ENCODE measurements at places on chromosomes 12 and 14.

DNA sequence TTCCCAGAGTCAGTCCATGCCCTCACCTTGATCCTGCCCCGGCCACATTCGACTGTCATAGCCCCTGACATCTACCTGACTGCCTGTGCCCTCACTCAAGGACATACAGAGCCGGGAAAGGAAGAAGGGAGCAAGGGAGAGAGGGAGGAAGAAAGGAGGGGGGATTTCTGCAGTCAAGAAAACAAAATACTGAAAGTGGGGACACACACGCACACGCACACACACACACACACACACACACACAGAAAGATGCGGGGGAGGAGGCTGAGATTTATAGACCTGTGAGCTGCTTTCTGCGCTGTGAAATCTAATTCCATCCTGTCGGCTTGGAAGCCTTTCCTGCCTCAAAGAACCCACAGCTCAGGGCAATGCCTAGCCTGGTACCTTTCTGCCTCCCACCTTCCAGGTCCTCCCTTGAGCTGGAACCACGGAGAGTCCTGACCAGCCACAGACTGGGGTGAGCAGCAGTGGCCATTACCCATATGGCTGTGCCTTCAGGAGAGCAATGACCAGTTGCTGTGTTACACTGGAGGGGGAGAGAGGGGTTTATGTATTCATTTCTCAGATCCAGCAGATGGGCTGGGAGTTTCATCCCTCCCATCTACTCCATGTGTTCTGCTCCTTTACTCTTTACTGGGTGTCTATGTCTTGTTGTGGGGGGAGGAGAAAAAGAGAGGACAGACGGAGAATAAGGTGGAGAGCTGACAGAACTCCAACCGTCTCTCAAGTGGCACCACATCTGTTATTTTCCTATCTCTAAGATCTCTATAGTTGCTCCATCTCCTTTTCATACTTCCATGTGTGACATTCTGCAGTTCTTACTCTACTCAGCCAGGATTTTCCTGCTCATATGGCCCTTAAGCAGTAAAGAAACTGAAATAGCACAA is 12.9 kb downstream of the C14orf93 start:
- DNase-seq: no peak

GRCh38 chr14:34299360-34299759 is 162.7 kb downstream of the SPTSSA start:
- DNase-seq: no peak

- peak; percentile 95 for DNase-seq
Observed at GRCh38 chr14:73723797-73724661, 9.8 kb upstream of the PNMA1 start.

- DNase-seq: no peak
Observed at GRCh38 chr14:47590767-47591495, 84.5 kb downstream of the MDGA2 start.

- no peak for DNase-seq
Observed at GRCh38 chr12:116361414-116362223, 84.1 kb upstream of the MED13L start.

DNA sequence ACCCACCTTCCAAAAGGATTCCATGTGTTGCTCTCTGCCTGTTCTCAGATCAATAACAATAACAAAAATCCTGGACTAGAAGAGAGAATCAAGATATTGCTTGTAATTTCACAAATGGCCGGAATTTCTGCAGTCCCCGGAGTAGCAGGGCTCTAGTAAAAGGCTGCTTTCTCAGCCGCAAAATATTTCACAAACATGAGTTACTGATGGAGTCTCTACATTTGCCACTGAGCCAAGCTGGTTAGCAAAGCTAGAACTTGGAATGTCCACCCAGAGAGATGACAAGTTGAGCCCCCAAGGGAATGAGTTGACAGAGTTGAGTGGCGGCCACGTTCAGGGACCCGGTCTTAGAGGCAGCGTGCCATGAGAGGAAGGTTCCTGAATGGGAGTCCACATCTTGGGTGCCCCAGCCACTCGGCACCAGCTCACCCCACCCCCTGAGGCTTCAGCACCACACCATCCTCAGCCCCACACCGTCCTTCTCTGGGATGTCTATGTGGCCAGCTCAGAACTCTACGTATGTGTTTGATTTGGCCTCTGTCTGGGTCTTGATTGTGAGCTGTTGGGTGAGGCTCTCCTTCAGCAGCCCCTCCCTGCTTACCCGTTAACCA is 15.9 kb downstream of the FBLN5 start:
- DNase-seq: no peak

DNA sequence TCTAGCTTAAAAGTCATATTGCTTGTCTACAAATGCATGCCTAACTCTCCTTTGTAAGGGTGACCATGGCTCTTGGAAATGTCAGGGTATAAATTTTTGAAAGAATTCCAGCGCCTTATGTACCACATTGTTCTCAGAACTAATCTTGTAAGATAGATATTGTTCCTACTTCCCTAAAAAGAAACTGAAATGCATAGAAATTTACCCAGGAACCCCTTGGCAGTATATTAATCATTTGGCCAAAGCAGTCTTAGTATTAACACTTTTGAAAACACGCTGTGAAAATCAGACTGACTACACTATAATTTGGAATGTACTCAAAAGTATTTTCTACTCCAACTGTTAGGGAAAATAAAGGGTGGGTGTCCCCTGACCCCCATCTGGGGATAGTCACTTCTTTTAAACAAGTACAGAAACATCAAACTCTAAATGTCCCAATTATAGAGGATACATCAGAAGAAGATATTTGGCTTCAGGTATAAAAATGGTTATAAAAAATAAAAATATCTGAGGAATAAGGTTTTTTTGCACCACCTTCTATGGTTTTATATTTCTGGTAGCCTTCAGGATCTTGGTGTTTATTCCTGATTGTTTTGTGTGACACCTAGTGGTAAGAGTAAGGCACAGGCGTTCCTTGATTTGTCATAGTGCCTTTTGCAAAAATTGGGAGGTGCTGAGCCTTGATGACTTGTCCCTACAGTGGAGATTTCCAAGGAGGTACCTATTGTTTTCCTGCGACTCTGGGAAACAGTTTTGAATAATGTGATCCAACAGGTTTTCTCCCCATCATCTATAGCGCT is 2.2 kb upstream of the NFKBIA start:
- peak; percentile 38 for DNase-seq

- no peak for DNase-seq
Observed at GRCh38 chr12:29879606-29880308, 96.0 kb upstream of the TMTC1 start.

- DNase-seq: no peak
Observed at GRCh38 chr12:43883748-43884147, 47.9 kb downstream of the TMEM117 start.

GRCh38 chr14:95098984-95099599 is 58.2 kb downstream of the DICER1 start:
- DNase-seq: peak; percentile 31

GRCh38 chr12:132318618-132319033 is 10.8 kb downstream of the GALNT9 start:
- no peak for DNase-seq

DNA sequence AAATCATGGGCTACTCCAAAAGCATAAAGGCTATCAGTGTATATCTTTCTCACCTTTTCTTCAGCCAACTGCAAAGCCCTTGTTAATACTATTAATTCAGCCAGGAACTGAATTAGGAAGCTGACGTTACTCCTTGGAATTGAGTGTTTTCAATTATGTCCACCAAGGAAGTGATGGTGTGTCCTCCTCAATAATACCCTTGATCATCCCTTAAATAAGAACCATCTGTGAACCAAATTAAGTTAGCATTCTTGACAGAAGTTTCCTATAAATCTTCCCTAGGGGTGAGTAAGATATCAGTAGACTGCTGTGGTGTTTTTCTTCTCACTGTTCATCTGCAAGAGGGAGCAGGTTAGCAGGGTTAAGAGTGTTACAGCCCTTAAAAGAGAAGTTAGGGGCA is 252.3 kb upstream of the AVPR1A start:
- no peak for DNase-seq

GRCh38 chr12:89893972-89894706 is 185.5 kb upstream of the ATP2B1 start:
- peak; percentile 39 for DNase-seq

GRCh38 chr12:130097798-130098255 is 64.4 kb upstream of the FZD10 start:
- no peak for DNase-seq

GRCh38 chr14:42140831-42141279 is 534.2 kb downstream of the LRFN5 start:
- DNase-seq: peak; percentile 67

DNA sequence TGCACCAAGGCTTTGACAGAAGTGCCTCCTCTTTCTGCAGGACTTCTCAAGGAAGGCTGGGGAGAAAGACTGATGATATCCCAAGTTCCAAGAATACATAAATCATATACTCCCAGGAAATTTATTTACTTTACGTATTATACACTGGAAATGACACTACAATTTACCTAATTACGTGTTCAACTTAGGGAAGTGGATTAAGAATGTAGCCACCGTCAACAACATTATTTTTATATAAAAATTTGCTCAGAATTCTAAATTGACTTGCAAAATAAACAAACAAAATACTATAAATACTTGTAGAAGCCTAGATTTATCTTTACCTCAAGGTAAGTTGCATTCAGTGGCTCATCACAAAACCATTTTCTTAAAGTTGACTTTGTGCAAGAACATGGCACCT is 18.9 kb downstream of the TSPAN19 start:
- no peak for DNase-seq

GRCh38 chr14:99395909-99396530 is 84.6 kb downstream of the SETD3 start:
- DNase-seq: peak; percentile 83

GRCh38 chr12:5480938-5481303 is 49.0 kb downstream of the NTF3 start:
- no peak for DNase-seq

- DNase-seq: peak; percentile 31
Observed at GRCh38 chr14:24958271-24958670, 91.7 kb downstream of the STXBP6 start.
